ENCODE measurements at places on chromosomes 7 and 10.

DNA sequence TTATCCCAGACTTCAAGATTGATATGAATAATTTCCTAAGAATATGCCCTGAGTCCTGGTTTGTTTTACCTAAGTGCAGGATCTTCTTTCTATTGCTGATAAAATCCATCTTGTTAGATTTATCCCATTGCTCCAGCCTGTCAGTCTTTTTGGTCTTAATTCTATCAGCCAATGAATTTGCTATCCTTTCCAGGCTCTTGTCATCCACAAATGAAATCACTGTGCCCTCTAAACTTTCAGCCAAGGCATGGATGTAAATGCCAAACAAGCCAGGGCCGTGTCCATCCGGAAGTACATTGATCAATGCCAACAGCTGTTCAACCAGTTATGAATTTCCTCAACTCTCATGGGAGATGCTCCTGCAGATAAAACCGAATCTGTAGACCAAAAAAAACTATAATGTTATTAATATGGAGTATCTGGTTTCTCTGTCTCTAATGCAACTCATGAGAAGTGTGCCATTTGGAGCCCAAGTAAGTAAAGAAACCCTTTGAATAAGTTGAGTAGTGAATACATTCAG lies 40.0 kb downstream of the NPY start:
- DNase-seq, result no peak

DNA sequence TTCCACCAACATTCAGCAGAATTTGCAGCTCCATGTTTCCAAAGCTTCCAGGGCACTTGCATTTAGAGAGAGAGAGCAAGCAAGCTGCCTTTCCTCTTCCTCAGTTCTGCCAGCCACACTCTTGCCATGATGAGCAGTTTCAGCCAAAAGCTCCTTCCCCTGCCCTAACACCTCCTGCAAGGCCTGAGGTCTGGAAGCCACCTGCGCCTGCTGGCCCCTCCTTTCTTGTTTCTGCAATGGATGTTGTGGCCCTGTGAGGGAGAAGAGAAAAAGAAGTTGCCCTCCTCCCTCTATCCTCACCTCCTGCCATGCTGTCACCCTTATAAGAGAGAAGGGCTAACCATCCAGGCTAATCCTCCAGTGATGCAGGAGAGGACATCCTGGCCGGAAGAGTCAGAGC lies 48.7 kb downstream of the IKZF1 start:
- DNase-seq, result no peak

DNA sequence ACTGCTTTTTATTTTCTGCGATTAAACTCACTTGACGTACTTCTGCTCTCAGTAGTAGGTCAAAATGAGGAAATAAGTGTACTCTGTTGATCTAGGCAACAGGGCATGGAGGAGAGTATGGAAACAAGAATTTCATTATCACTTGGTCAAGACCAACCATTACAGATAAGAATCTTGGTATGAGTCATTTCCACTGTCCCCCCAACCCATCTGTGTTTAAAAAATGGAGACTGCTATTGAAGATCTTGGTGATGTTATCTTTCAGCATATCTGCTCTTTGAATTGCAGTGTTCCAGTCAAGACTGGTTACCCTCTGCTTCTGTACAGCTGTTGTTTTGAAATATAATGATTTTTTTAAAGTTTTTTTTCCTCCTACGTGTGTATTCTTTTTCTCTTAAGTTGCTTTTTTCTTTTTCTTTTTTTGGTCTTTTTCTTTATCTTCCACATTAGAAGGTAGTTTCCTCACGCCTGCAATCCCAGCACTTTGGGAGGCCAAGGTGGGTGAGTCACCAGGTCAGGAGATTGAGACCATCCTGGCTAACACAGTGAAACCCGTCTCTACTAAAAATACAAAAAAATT lies 11.7 kb downstream of the STAM start:
- DNase-seq, result no peak

- no peak for DNase-seq
Measured at GRCh38 chr10:33164060-33164709, 170.3 kb downstream of the NRP1 start.

GRCh38 chr7:76318488-76319353 lies 16.2 kb downstream of the HSPB1 start:
- DNase-seq, result peak; percentile 65

- no peak for DNase-seq
Measured at GRCh38 chr10:4057021-4057420, 272.0 kb upstream of the KLF6 start.
